ENCODE measurements at places on chromosomes 13 and 19.

- no peak overlapping the region for H3K27ac ChIP-seq
- no peak overlapping the region for H3K4me3 ChIP-seq
- H3K4me1 ChIP-seq: no peaks in the 10 kb centered on the region
Measured at GRCh38 chr13:81104035-81104715, 763.2 kb upstream of the SPRY2 start.

- peaks cover 2% of the 10 kb centered on the region for H3K36me3 ChIP-seq
- H3K4me3 ChIP-seq: peak overlapping the region; percentile 58
- H3K27ac ChIP-seq: no peak overlapping the region
- H3K27me3 ChIP-seq: peaks cover 14% of the 10 kb centered on the region
- peak; percentile 87 for DNase-seq
- peaks cover 63% of the 10 kb centered on the region for H3K4me1 ChIP-seq
Measured at GRCh38 chr19:16327911-16328823, 3.5 kb downstream of the KLF2 start.

DNA sequence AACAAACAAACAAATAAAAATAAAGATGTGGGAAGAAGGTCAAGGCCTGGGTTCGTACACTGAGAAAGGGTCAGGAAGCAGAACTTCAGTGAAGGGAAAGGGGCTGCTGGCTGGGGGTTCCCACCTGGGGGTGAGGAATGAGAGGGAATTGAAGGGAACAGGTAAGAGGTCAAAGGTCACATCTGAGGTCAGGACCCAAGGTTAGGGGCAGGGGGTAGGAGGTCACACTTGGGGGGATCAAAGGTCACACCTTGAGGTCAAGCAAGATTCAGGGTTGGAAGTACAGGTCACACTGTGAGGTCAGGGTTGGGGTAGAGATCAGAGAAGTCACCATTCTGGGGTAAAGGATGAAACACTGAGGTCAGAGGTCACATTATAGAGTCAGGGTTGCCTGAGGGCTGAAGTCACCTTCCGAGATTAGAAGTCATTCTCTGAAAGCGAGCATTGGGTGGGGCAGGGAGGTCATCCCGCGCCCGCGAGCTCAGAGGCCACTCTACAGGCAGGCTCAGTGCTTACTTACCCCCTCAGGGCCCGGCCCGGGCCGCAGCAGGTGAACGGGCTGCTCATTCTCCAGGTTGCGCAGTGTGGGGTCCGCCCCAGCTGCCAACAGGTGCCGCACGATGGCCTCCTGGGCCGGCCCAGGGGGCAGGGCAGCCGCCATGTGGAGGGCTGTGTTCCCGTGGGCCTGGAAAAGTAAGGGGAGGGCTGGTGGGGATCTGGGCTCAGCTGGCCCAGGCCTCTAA is 10.8 kb downstream of the NFKBID start:
- no peak overlapping the region for H3K4me3 ChIP-seq
- H3K27me3 ChIP-seq: no peaks in the 10 kb centered on the region
- H3K36me3 ChIP-seq: peaks cover 57% of the 10 kb centered on the region
- DNase-seq: no peak

- H3K4me3 ChIP-seq: no peak overlapping the region
- peaks cover 16% of the 10 kb centered on the region for H3K4me1 ChIP-seq
- DNase-seq: no peak
- no peak overlapping the region for H3K27ac ChIP-seq
- H3K36me3 ChIP-seq: no peaks in the 10 kb centered on the region
Measured at GRCh38 chr13:26486550-26486949, 70.9 kb upstream of the WASF3 start.

- peak overlapping the region; percentile 44 for H3K27ac ChIP-seq
- no peaks in the 10 kb centered on the region for H3K27me3 ChIP-seq
- H3K4me1 ChIP-seq: peaks cover 88% of the 10 kb centered on the region
- H3K4me3 ChIP-seq: no peak overlapping the region
- peak; percentile 80 for DNase-seq
- peaks cover 15% of the 10 kb centered on the region for H3K36me3 ChIP-seq
Measured at GRCh38 chr13:99281811-99282263, 23.7 kb upstream of the GPR18 start.

DNA sequence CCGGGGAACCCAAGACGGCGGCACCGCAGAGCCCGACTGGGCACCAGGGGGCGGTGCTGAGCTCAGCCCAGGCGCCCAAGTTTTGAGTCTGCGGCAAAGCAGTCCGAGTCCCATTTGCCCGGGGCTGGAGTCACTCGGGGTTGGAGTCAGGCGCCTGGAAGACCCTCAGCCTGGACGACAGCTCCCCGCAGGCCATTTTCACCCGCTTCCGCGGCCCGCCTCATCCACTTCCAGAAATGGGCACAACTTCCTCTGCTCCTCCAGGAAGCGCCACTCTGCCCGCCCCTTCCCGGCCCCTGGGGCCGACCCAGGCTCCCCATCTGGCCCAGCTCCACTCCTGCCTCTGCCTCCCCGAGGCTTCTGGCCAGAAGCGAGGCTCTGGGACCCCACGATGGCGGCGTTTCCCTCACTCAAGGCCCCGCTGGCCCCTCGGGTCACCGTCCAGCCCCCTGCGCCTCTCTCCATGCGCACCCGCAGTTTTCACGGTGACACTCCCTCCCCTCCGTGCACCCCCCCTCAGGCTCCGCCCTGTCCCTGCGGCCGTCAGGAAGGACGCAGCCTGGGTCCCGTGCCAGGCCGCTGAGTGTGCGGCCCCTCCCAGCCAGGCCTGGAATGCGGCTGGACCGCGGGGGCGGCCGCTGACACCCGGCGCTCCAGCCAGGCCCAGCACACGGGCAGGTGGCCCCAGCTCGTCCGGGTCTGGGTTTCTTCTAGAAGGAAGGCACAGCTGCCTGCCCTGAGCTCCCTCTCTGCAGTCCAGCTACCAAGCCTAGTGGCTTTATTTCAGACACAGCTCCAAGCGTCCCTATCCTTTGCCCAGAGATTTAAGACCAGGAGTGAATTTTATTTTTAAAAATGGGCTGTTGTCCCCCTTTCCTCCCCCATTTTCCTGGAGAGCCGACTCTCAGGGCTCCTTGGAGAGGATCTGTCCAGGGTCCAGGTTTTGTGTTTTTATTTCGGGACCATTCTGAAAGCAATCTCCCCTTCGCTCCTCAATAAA is 4.7 kb downstream of the SERTAD1 start:
- H3K27me3 ChIP-seq: no peaks in the 10 kb centered on the region
- peak overlapping the region; percentile 94 for H3K27ac ChIP-seq
- H3K4me3 ChIP-seq: peak overlapping the region; percentile 86
- H3K36me3 ChIP-seq: peaks cover 12% of the 10 kb centered on the region
- H3K4me1 ChIP-seq: peaks cover 28% of the 10 kb centered on the region

DNA sequence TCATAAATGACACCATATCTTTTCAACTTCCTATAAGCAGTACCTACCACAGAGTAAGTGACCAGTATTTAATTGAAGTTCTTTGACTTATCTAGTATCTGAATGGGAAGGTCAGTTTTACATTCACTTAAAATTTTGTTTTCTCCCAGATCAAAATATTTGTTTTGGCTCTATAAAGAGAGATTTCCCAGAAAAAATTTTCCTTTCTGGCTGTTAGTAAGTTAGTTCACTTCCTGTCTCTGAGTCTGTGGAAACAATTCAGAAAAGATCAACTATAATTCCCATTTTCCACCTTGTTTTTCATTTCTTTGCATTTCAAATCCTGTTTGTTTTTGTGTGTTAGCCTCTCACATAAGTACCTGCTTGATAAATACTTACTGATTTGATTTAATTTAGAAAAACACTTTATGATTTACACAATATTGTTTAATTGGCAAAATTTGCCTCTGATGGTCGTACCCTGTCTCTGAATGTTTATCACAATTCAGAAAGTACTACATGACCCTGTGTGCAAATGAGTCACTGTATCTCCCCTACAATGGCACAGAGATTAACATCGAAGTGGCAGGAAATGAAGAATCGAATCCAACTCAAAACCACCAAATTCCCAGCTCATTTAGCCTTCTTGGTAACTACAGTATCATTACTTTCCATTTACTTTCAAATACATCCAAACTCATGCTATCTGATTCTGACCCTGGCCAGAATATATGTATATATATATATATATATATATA is 15.4 kb upstream of the MED4 start:
- DNase-seq: no peak
- H3K4me1 ChIP-seq: peaks cover 5% of the 10 kb centered on the region
- H3K4me3 ChIP-seq: no peak overlapping the region
- peaks cover 5% of the 10 kb centered on the region for H3K27me3 ChIP-seq
- no peaks in the 10 kb centered on the region for H3K36me3 ChIP-seq
- no peak overlapping the region for H3K27ac ChIP-seq

DNA sequence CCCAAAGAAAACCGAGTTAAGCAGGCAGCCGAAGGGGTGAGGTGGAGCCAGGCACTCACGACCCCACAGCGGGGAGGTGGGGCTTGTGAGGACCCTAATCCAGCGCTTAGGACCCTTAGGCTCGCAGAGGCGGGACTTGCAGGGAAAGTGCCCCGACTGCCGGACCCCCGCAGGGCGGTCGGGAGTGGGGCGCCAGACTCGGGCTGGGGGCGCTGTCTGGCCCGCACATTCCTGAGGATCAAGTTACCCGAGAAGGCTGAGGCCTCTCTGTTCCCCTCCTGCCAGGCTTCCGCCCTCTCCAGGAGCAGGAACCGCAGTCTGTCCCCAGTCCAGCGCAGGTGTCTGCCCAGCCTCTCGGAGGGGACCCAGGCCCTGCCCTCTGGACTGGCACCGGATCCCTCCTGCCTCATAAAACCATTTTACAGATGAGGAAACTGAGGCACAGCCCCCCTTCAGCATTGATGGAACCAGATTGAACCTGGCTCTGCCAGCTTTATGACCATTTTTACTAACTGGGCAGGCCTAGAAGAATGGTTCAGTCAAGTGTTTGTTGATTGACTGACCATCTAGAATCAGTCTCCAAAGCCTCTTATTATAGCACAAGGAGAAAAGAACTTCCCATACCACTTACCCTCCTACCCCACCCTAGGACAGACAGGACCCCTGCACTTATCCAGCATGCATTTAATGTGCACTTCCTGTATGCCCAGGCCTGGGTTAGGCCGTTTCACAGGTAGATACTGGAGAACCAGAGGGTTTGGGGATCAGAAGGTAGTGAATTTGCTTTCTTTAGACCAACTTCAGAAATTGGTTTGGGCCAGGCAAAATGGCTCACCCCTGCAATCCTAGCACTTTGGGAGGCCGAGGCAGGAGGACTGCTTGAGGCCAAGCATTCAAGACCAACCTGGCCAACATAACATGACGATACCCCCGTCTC is 6.7 kb upstream of the JUND start:
- no peak overlapping the region for H3K27ac ChIP-seq
- H3K4me1 ChIP-seq: peaks cover 56% of the 10 kb centered on the region
- DNase-seq: no peak
- peaks cover 1% of the 10 kb centered on the region for H3K36me3 ChIP-seq
- no peak overlapping the region for H3K4me3 ChIP-seq

GRCh38 chr13:33863188-33863789 is 45.3 kb downstream of the RFC3 start:
- H3K27me3 ChIP-seq: no peaks in the 10 kb centered on the region
- no peak overlapping the region for H3K27ac ChIP-seq
- DNase-seq: no peak
- peaks cover 8% of the 10 kb centered on the region for H3K36me3 ChIP-seq
- no peaks in the 10 kb centered on the region for H3K4me1 ChIP-seq

DNA sequence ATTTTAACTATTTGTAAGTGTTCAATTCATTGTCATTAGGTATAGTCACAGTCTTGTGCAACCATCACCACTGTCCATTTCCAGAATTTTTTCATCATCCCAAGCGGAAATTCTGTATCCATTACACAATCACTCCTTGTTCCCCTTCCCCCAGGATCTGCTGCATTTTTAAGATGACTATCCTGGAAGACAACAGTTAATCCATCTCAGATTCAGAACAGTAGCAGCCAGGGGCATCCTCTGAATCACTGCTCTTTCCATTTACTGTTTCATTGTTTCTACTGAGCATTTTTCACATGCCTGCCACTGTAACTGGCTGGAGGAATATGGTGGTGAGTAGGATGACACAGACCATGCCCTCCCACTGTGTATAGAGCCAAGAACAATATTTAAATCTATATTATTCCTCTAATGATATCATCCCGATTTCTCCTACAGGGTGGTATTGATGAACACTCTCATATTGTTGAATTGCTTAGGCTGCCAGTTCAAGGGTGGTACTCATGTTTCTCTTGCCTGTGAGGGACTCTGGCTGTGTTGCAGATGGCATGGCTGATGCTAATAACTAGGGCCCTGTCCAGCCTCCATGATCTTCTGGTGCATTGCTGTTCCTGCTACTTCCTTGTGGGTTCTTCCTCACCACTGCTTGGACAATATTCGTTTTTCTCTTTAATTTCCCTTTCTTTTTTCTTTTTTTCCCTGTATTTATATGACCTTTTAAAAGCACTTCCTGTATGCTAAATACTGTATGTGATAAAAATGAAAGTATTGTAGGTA is 59.0 kb downstream of the WDFY2 start:
- no peak overlapping the region for H3K27ac ChIP-seq
- no peaks in the 10 kb centered on the region for H3K27me3 ChIP-seq
- H3K36me3 ChIP-seq: no peaks in the 10 kb centered on the region
- H3K4me3 ChIP-seq: no peak overlapping the region

- H3K27me3 ChIP-seq: peaks cover 8% of the 10 kb centered on the region
- H3K36me3 ChIP-seq: no peaks in the 10 kb centered on the region
- H3K4me3 ChIP-seq: peak overlapping the region; percentile 66
- H3K4me1 ChIP-seq: peaks cover 11% of the 10 kb centered on the region
- DNase-seq: peak; percentile 38
Measured at GRCh38 chr13:21075379-21076249, 14.2 kb upstream of the LATS2 start.

- no peak for DNase-seq
- no peak overlapping the region for H3K4me3 ChIP-seq
- no peak overlapping the region for H3K27ac ChIP-seq
- H3K27me3 ChIP-seq: no peaks in the 10 kb centered on the region
- peaks cover 38% of the 10 kb centered on the region for H3K4me1 ChIP-seq
Measured at GRCh38 chr13:48142436-48142835, 47.5 kb upstream of the MED4 start.

GRCh38 chr13:46953331-46953730 is 56.5 kb upstream of the HTR2A start:
- H3K27ac ChIP-seq: no peak overlapping the region
- H3K36me3 ChIP-seq: no peaks in the 10 kb centered on the region
- H3K4me3 ChIP-seq: no peak overlapping the region
- no peaks in the 10 kb centered on the region for H3K4me1 ChIP-seq

DNA sequence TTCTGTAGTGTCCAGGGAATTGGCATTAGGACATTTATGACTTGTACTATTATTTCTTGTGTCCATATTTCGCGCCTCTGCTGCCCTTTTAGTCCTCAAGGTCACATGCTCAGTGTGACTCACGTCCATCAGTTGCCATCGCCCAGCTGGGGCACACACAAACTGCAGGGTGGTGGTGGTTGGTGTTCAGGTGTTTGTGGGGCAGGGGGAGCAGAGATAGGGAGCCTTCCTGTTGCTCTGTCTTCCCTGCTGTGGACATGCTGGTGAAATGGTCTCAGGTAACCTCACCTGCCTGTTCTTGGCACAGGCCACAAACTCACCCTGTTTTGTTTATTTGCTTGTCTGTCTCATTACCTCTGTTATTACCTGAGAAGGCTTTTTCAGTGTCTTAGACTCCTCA is 22.4 kb downstream of the PRR12 start:
- no peak for DNase-seq
- H3K27me3 ChIP-seq: no peaks in the 10 kb centered on the region
- H3K27ac ChIP-seq: no peak overlapping the region
- H3K4me3 ChIP-seq: no peak overlapping the region
- peaks cover 13% of the 10 kb centered on the region for H3K4me1 ChIP-seq
- H3K36me3 ChIP-seq: peaks cover 28% of the 10 kb centered on the region

- H3K4me1 ChIP-seq: no peaks in the 10 kb centered on the region
- DNase-seq: no peak
- no peak overlapping the region for H3K27ac ChIP-seq
- no peaks in the 10 kb centered on the region for H3K27me3 ChIP-seq
- H3K4me3 ChIP-seq: no peak overlapping the region
- H3K36me3 ChIP-seq: no peaks in the 10 kb centered on the region
Measured at GRCh38 chr13:71474936-71475335, 392.1 kb downstream of the DACH1 start.
